ENCODE measurements at places on chromosomes 7 and 10. TPM values are rescaled to one million over a fixed set of nuclear protein-coding genes. Genes with fewer than 3 reads are reported as not detected.
A peak's percentile ranks its signal among the peaks of the same experiment; 100 is the strongest.

The CLDN3 gene
- total RNA-seq, result 1,369 TPM

The AMPH gene
- total RNA-seq, result not detected

The CALCR gene
- not detected for total RNA-seq

DNA sequence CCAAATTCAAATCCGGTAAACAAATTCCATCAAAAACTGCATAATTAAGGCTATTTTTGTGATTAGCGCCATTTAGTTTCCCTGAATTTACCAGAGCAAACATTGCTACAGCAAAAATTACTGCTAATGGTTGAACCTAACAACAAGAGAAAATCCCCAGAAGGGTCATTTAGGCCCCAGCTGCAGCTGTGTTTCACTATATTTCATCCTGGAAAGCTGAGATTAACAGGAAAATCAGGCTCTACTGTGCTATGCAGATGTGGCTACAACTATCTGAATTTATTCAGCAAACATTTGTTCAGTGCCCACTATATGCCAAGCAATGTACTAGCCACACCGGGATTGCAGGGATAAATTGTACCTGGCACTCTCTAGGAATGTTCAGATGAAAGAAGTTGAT is 104.0 kb downstream of the PON1 start:
- H3K27ac ChIP-seq, result no peak overlapping the region
- no peaks in the 10 kb centered on the region for H3K4me1 ChIP-seq
- H3K36me3 ChIP-seq, result no peaks in the 10 kb centered on the region
- H3K27me3 ChIP-seq, result no peaks in the 10 kb centered on the region
- DNase-seq, result no peak
- H3K4me3 ChIP-seq, result no peak overlapping the region

GRCh38 chr10:78584681-78585080 is 484.1 kb upstream of the ZMIZ1 start:
- H3K4me1 ChIP-seq, result peaks cover 48% of the 10 kb centered on the region
- no peak overlapping the region for H3K4me3 ChIP-seq
- H3K27ac ChIP-seq, result peak overlapping the region; percentile 19
- no peaks in the 10 kb centered on the region for H3K27me3 ChIP-seq

The PLAC9 gene
- total RNA-seq, result 6.6 TPM

- DNase-seq, result no peak
- no peaks in the 10 kb centered on the region for H3K36me3 ChIP-seq
These were observed 138.7 kb downstream of the NRP1 start for GRCh38 chr10:33195608-33196376.

DNA sequence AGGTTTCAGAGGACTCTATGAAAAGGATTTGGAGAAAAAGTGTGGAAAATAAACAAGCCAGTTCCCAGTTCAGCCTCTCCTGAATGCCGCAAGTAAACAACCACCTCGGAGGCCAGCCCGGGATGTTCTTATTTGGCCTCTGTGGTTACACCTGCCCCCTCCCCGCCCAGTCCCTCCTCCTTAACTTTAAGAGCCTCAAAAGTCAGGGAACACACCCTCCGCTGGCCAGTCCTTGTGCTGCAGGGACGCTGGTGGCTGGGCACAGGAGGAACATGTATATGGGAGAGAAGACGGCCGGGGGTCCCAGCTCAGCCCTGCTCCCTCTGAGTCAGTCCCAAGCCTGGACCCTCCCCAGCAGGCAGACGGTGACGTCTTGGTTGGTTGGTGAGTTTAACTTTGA is 6.1 kb downstream of the CHST3 start:
- peaks cover 5% of the 10 kb centered on the region for H3K27me3 ChIP-seq
- DNase-seq, result no peak
- no peak overlapping the region for H3K4me3 ChIP-seq
- H3K4me1 ChIP-seq, result peaks cover 34% of the 10 kb centered on the region
- H3K36me3 ChIP-seq, result no peaks in the 10 kb centered on the region

- H3K27ac ChIP-seq, result no peak overlapping the region
- H3K36me3 ChIP-seq, result no peaks in the 10 kb centered on the region
- peak overlapping the region; percentile 79 for H3K4me3 ChIP-seq
- no peaks in the 10 kb centered on the region for H3K27me3 ChIP-seq
These were observed 523 bp upstream of the CDK1 start for GRCh38 chr10:60777696-60778213.

The MMP21 gene
- 1.00 TPM for total RNA-seq

The PAX4 gene
- not detected for total RNA-seq

DNA sequence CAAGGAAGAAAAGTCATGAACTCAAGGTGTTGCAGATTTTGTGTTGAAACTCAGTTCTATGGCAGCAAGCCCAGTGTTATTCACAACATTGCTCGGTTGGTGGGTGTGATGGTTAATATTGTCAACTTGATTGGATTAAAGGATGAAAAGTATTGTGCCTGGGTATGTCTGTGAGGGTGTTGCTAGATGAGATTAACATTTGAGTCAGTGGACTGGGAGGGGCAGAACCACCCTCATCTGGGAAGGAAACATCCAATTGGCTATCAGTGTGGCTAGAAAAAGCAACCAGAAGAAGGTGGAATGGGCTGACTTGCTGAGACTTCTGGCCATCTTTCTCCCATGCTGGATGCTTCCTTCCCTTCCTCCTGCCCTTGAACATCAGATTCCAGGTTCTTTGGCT is 353.2 kb downstream of the ADRA2A start:
- DNase-seq, result no peak
- H3K27me3 ChIP-seq, result no peaks in the 10 kb centered on the region
- H3K27ac ChIP-seq, result no peak overlapping the region
- no peak overlapping the region for H3K4me3 ChIP-seq
- no peaks in the 10 kb centered on the region for H3K4me1 ChIP-seq

DNA sequence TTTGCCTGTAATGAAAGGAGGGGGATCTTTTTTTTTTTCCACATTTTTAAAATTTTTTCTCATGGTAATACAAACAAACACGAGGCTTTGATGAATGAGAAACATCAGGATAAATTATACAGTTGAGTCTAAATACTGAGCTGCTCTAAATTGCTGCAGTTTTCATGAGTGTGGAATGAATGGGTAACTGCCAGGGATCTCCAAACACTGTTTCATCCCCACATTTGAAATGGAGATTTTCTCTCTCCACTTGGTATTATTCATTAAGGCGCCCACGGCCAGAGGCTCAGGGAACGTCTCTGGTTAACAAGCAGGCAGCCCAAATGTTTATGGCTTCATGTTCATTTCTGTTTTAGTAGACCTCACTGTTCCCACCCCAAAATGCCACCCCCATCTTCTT is 717.1 kb downstream of the GRID1 start:
- no peak overlapping the region for H3K4me3 ChIP-seq
- H3K4me1 ChIP-seq, result no peaks in the 10 kb centered on the region
- H3K27ac ChIP-seq, result no peak overlapping the region
- no peaks in the 10 kb centered on the region for H3K27me3 ChIP-seq
- no peaks in the 10 kb centered on the region for H3K36me3 ChIP-seq
- DNase-seq, result no peak

DNA sequence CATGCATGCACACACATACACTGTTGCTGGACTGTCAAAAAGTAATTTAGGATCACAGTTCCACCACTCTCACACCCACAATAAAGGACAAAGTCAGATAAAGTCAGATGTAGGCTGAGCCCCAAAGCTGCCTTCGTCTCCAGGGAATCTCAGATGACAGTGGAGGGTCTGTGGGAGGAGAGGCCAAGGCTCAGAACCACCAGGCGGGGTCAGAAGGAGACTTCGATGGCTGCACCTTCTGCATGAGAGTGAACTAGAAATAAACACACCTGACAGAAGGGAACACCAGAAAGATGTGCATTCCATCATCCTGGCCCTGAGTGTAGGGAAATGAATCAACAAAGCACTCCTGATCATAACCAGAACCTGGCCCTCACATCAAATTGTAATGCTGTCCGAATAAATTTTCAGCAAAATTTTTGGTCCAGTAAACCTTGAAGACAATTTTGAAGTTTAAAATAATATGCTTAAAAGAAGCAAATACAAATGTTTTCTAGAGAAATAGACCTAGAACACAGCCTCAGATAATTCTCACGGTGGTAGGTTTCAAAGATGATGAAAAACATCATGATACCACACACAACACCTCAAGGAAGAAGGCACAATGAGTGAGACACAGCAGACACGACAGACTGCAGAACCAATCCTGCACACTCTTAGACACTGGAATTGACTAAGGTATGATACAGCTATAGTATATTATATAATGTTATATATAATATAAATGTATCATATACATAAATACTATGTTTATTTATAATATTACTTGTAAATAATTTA is 269.8 kb upstream of the KLF6 start:
- peaks cover 38% of the 10 kb centered on the region for H3K4me1 ChIP-seq
- H3K4me3 ChIP-seq, result no peak overlapping the region
- H3K27ac ChIP-seq, result peak overlapping the region; percentile 38
- no peaks in the 10 kb centered on the region for H3K36me3 ChIP-seq

DNA sequence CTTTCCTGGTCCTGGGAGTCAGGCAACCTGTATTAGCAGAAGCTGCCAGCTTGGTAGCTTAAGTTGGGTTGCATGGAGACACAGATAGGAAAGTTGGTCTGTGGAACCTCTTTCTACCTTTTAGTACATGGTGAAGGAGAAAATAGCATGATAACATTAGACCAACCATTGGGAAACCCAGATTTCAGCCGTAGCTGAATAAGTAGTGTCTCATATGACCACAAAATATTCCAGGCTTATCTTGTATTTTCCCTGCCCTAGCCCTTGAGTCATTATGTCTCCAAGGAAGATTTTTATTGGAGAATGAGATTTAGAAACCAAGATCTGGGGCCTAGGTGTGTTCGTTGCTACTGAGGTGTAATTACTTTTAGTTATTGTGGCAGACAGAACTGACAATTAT is 67.2 kb downstream of the CCSER2 start:
- no peak for DNase-seq
- H3K4me1 ChIP-seq, result no peaks in the 10 kb centered on the region
- no peaks in the 10 kb centered on the region for H3K27me3 ChIP-seq

The LIPN gene
- total RNA-seq, result not detected

The TMEM178B gene
- total RNA-seq, result 0.32 TPM

DNA sequence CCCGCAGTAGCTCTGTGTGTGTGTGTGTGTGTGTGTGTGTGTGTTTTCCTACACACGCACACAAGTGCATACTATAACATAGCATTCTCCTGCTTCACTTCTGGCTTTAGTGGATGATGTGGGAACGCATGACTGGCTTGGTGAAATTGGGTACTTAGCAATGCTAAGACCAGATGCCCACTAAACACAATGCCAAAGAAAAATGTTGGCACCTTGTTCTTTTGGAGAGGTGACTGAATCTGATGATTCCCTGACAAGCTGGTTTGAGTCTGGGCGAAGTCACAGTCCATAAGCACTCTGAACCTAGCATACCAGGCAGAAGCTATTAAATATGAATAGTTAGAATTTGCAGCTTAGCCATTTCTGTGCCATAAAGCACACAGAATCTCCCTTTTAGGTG is 68.0 kb upstream of the CDCA7L start:
- no peaks in the 10 kb centered on the region for H3K4me1 ChIP-seq
- H3K36me3 ChIP-seq, result no peaks in the 10 kb centered on the region
- no peak overlapping the region for H3K4me3 ChIP-seq

The HTRA1 gene
- 34.5 TPM for total RNA-seq

DNA sequence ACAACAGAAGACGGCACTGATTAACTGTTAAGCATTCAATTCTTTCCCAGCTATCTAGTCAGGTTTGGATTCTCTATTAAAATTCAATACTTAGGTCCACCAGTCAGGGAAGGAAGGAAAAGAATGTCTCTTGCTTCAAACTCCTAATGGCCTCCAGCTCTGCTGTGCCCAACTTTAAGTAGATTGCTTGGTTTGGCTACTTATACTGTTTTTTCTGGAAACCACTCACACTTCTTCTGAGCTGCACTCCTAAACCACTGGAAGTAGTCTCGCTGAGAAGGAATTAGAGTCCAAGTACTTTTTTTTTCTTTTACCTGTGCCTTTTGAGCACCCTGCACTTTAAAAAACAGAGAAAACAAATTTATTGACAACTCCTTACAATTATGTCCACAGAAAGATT is 26.7 kb upstream of the COL1A2 start:
- H3K27me3 ChIP-seq, result no peaks in the 10 kb centered on the region
- DNase-seq, result no peak
- no peaks in the 10 kb centered on the region for H3K36me3 ChIP-seq

DNA sequence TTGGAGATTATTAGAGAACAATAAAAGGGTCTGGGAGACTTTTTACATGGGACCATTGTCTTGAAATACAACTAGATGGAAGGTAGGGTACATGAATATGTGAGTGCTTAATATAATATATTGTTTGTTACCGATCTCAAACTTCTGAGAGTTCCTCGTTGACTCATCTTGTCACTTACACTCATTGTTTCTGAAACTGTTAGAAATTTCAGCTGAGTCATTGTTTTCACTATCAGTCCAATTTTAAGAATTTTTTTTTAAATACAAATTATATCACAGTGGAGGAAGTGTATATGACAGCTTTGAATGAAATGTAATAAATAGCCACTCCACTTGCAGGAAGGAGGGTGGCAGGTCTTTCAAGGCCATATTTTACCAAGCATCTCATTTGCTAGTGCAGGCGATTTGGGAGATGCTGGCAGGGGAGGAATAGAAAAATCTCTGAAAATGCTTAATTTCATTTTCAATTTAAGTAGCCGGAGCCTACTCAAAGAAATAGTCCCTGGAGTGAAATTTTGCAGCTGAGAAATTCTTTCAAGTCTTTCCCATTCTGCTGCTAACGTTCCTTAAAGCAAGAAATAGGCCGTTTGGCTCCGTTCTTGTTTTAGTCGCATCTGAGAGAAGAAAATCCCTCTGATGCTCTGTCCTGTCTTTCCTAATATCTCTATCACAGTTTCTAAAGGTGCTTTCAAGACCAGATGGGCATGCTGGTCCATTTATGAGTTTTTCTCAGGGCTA is 1404.2 kb upstream of the CELF2 start:
- no peak overlapping the region for H3K27ac ChIP-seq
- no peaks in the 10 kb centered on the region for H3K4me1 ChIP-seq
- no peak overlapping the region for H3K4me3 ChIP-seq
- no peak for DNase-seq
- H3K27me3 ChIP-seq, result no peaks in the 10 kb centered on the region

The SPDYE6 gene
- total RNA-seq, result not detected

DNA sequence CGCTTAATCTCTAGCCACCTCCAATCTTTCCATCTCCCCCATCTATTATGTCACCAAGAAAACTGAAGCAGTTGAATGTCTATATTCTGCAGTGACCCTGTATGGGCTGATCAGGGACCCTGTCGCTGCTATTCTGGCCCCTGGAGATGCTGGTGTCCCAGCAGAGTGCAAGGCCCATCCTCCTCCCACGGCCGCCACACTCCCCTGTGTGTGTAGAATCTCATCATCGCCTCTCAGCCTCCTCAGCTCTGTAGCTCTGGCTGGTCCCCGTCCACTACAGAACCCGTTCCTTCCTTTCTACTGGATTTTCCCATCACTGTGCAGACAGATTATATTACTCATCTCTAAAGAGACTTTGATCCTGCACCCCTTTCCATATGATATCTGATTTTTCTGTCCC is 235.8 kb upstream of the PFKP start:
- H3K4me3 ChIP-seq, result no peak overlapping the region
- no peak overlapping the region for H3K27ac ChIP-seq
- H3K27me3 ChIP-seq, result no peaks in the 10 kb centered on the region
- H3K36me3 ChIP-seq, result no peaks in the 10 kb centered on the region

GRCh38 chr7:108376206-108376605 is 80.0 kb downstream of the NRCAM start:
- H3K27me3 ChIP-seq, result no peaks in the 10 kb centered on the region
- H3K36me3 ChIP-seq, result no peaks in the 10 kb centered on the region
- no peak for DNase-seq

- no peaks in the 10 kb centered on the region for H3K27me3 ChIP-seq
- peak; percentile 86 for DNase-seq
- peak overlapping the region; percentile 22 for H3K4me3 ChIP-seq
These were observed 11.7 kb downstream of the ATP6V1F start for GRCh38 chr7:128874140-128875031.

The SUN3 gene
- total RNA-seq, result not detected

The STAG3 gene
- 2.2 TPM for total RNA-seq

GRCh38 chr10:52248697-52249306 is 65.3 kb upstream of the DKK1 start:
- DNase-seq, result no peak
- no peak overlapping the region for H3K4me3 ChIP-seq
- H3K27me3 ChIP-seq, result no peaks in the 10 kb centered on the region

The UNCX gene
- total RNA-seq, result not detected
